H9 (cell line): ENCODE measurements at places on chromosomes 3 and 15. TPM values are rescaled to one million over a fixed set of nuclear protein-coding genes. Genes with fewer than 3 reads are reported as not detected.

MYH15 gene
- total RNA-seq = 0.07 and 0.13 TPM in 2 replicates

MESP2 gene
- 0.28 TPM in 1 of 2 replicates, not detected in the other for total RNA-seq

EOGT gene
- 30.5 and 34.7 TPM in 2 replicates for total RNA-seq

PP2D1 gene
- not detected in 2 replicates for total RNA-seq

ARL8B gene
- total RNA-seq = 29.0 and 30.6 TPM in 2 replicates

PARP14 gene
- 16.4 and 17.4 TPM in 2 replicates for total RNA-seq

ERC2 gene
- 15.4 and 15.5 TPM in 2 replicates for total RNA-seq

BCL6 gene
- 3.4 and 4.1 TPM in 2 replicates for total RNA-seq

CYP8B1 gene
- not detected in 2 replicates for total RNA-seq

DNA sequence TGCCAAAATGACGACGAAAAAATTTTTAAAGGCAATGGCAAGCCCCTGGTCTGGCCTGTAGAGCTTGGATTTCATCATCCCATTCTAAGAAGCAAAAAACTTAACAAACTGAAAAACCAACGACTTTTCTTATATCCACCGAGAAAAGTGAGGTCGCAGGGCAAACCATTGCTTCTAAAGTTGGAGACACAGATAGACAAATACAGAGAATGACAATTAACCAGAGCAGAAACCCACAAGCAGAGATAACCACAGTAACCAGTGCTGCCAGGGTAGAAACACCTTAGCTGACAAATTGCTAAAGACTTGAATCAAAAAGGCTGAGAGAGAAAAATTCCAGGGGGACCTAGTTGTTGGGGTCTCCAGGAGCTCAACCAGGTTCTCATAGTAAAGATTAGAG lies 386.5 kb upstream of the SGO1 start:
- no peaks in the 10 kb centered on the region for H3K4me1 ChIP-seq
- no peaks in the 10 kb centered on the region; the same call in 2 of the 3 replicates for H3K36me3 ChIP-seq
- no peak overlapping the region for H3K27ac ChIP-seq
- no peaks in the 10 kb centered on the region for H3K27me3 ChIP-seq

GRCh38 chr3:243356-243725 lies 46.8 kb downstream of the CHL1 start:
- H3K4me3 ChIP-seq = no peak overlapping the region
- DNase-seq = no peak
- no peaks in the 10 kb centered on the region for H3K36me3 ChIP-seq
- H3K27me3 ChIP-seq = no peaks in the 10 kb centered on the region
- H3K4me1 ChIP-seq = no peaks in the 10 kb centered on the region

DNA sequence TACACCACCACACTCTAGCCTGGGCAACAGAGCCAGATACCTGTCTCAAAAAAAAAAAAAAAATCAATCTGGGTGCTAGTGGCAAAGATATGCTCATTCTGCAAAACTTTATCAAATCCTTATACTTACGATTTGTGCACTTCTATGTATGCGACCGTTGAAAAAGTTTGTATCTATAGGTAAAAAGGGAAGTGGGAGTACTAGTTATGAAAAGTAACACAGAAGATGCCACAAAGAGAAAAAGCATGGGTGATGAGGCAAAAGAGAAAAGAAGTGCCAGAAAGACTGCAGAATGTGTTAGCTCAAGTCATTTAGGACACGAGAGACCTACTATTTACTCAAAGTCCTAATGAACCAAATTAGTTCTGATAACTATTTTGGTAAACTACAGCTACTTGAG lies 407.8 kb downstream of the SHQ1 start:
- no peaks in the 10 kb centered on the region for H3K27me3 ChIP-seq
- H3K4me1 ChIP-seq = peaks cover 11% of the 10 kb centered on the region
- H3K4me3 ChIP-seq = no peak overlapping the region
- peaks cover 22% of the 10 kb centered on the region for H3K36me3 ChIP-seq
- no peak overlapping the region for H3K27ac ChIP-seq

DNA sequence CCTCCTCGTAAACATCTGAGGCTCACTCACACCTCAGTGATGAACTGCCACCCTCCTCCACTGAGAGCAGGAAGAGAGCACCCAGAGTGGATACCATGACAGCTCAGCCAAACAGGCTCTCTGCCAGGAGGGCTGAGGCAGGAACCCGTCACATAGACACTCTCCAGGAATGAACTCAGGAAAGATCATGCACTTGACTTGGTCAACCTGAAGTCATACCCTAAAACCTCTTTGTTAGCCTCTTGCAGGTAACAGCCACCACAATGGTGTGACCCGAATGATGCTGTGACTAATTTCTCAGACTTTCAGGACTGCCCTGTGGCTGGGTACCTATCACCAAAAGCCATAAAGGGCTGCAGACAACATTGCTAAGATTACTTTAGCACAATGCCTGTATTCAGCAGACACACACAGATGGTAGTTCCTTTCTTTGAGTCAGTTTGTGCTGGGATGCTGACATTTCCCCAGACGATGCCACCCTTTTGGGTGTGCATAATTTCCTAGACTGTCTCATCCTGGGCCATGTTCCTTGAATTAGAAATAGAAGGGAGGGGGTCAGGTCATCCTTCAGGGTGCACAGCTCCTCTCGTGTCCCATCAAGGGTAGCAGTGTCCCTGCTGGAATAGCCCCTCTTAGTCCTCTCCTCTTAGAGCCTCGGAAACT lies 30.3 kb downstream of the CX3CR1 start:
- H3K4me1 ChIP-seq = no peaks in the 10 kb centered on the region
- no peaks in the 10 kb centered on the region for H3K27me3 ChIP-seq
- no peak overlapping the region for H3K27ac ChIP-seq
- H3K4me3 ChIP-seq = no peak overlapping the region
- no peaks in the 10 kb centered on the region for H3K36me3 ChIP-seq

GRCh38 chr3:142447301-142447851 lies 461 bp downstream of the XRN1 start:
- peaks cover 4% of the 10 kb centered on the region for H3K36me3 ChIP-seq
- H3K4me1 ChIP-seq = no peaks in the 10 kb centered on the region
- DNase-seq = no peak
- no peaks in the 10 kb centered on the region for H3K27me3 ChIP-seq
- H3K4me3 ChIP-seq = peak overlapping the region; percentile 99

- no peak overlapping the region for H3K27ac ChIP-seq
- no peaks in the 10 kb centered on the region for H3K27me3 ChIP-seq
- no peaks in the 10 kb centered on the region for H3K36me3 ChIP-seq
These were observed 49.1 kb downstream of the NR1D2 start for GRCh38 chr3:23994244-23994569.

DNA sequence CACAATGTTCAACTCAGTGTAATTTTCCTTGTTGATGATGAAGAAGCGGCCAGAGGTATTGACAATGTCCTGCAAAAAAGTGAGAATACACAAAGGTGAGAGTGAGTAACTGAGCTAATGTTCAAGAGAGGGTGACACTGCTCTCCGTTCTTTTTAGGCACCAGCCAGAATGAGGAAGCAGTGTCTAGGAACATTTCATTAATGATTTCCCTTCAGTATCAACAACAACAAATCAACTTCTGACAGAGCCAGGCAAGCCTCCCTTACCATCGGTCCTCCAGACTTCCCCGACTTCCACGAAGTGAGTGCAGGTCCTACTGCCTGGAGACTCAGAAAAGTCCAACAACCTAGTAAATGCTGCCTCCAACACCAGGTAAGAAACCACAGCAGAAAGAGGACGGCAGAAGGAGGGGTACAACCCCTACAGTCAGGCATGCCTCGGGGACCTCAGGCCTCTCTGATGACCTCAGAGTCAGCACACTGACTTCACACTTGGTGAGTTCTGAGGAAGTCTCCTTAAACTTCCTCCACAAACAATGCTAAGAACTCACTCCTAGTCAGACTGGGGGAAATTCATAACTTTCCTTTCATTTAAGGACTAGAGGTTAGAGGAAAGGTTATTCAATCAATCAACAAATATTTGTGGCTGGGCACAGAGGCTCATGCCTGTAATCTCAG lies 62.7 kb downstream of the NPTN start:
- H3K27ac ChIP-seq = no peak overlapping the region
- no peaks in the 10 kb centered on the region for H3K27me3 ChIP-seq
- no peak overlapping the region for H3K4me3 ChIP-seq
- peaks cover 11% of the 10 kb centered on the region; the same call in 2 of the 3 replicates for H3K36me3 ChIP-seq

GRCh38 chr3:56086355-56086754 lies 381.9 kb downstream of the ERC2 start:
- no peak for DNase-seq
- H3K27ac ChIP-seq = no peak overlapping the region
- no peaks in the 10 kb centered on the region for H3K4me1 ChIP-seq
- no peaks in the 10 kb centered on the region for H3K36me3 ChIP-seq
- H3K4me3 ChIP-seq = no peak overlapping the region

DNA sequence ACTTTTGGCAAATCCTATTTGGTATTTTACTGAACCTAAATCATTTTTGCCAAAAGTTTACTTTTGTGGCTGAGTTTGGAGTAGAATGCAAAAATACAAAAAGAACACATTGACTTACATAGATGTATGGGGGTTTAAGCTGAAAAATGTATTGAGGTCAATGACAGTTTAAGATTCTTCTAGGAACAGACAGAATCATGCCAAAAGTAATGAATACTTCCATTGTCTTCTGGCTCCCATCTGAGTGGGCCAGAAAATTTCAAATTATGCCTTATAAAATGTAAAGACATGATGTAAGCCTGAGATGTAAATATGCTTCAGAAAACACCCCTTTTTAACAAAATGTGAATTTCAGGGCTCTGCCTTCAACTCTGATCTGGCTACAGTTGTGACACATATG lies 375.1 kb upstream of the DPH6 start:
- H3K4me3 ChIP-seq = no peak overlapping the region
- H3K4me1 ChIP-seq = no peaks in the 10 kb centered on the region
- H3K27ac ChIP-seq = no peak overlapping the region
- no peaks in the 10 kb centered on the region; the same call in 2 of the 3 replicates for H3K36me3 ChIP-seq

- H3K4me3 ChIP-seq = no peak overlapping the region
- no peak overlapping the region for H3K27ac ChIP-seq
- no peak for DNase-seq
These were observed 305.3 kb downstream of the MAGI1 start for GRCh38 chr3:65733459-65733858.

DNA sequence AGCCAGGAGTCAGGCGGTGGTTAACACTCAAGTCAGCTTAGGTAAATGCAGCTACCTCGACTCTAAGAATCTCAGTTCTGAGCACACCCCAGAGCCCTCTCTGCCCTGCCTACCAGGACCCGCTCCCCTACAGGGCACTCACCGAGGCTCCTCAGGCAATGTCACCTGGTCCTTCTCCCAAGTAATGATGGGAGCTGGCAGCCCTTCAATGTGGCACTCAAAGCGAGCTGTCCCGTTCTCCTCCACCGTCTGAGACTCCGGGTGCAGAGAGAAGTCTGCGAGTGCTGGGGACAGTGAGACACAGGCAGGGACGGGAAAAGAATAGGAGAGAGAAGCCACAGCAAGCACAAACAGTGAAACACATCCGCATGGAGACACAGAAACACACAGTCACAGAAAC lies 12.7 kb downstream of the IGDCC4 start:
- H3K27ac ChIP-seq = no peak overlapping the region
- H3K36me3 ChIP-seq = peaks cover 21% of the 10 kb centered on the region
- peaks cover 10% of the 10 kb centered on the region; the same call in 1 of the 2 replicates for H3K4me1 ChIP-seq
- DNase-seq = no peak
- H3K27me3 ChIP-seq = no peaks in the 10 kb centered on the region

- no peak overlapping the region for H3K27ac ChIP-seq
- H3K4me1 ChIP-seq = no peaks in the 10 kb centered on the region
- no peaks in the 10 kb centered on the region; the same call in 2 of the 3 replicates for H3K36me3 ChIP-seq
- no peak for DNase-seq
These were observed 455.8 kb downstream of the GABRG3 start for GRCh38 chr15:27426805-27427204.

GRCh38 chr3:135652388-135652787 lies 313.1 kb upstream of the PPP2R3A start:
- no peaks in the 10 kb centered on the region for H3K27me3 ChIP-seq
- no peaks in the 10 kb centered on the region for H3K4me1 ChIP-seq
- DNase-seq = no peak
- no peak overlapping the region for H3K27ac ChIP-seq
- H3K4me3 ChIP-seq = no peak overlapping the region

DNA sequence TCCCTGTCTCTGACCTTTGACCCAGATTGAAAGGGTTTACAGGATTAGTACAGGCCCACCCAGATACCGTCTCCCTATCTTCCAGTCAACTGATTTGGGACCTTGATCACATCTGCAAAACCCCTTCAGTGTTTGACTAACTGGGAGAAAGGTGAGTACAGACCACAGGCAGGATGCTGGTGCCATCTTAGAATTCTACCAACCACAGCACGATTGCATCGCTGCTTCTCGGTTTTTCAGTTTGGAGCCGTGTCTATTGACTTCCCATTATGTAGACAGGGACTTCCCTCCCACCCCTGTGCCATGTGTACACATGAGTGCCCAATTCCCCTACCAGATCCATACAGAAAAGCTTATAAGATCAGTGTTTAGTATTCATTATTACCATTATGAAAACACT lies 6.6 kb upstream of the KLF13 start:
- no peaks in the 10 kb centered on the region; the same call in 2 of the 3 replicates for H3K36me3 ChIP-seq
- 0 out of 2 replicates have a peak, but pooled peaks cover 2% of the 10 kb centered on the region for H3K27me3 ChIP-seq
- DNase-seq = no peak
- no peaks in the 10 kb centered on the region; the same call in 1 of the 2 replicates for H3K4me1 ChIP-seq
- no peak overlapping the region for H3K27ac ChIP-seq
- no peak overlapping the region for H3K4me3 ChIP-seq

DNA sequence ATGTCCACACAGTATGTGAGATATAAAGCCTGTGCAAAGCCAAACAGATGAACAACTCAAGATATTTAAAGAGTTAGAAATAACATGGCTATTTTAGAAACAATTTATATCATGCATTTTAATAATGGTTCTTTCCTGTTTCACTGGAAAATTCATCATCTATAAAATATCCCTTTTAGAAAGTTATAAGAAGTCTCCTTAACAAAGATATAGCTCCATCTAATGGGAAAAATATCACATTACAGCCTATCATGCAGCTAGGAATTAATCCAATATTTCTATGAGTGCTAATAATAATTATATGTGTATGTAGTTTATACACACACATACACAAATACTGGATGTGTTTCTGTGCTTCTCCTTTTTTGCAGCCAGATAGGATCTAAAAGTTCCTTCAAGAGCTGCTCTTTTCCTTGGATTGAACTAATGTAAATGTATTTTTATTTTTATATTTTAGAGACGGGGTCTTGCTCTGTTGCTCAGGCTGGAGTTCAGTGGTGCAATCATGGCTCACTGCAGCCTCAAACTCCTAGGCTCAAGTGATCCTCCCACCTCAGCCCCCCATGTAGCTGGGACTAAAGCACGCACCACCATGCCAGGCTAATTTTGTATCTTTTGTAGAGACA lies 21.6 kb downstream of the RPL22L1 start:
- no peak for DNase-seq
- H3K27me3 ChIP-seq = no peaks in the 10 kb centered on the region
- 0 out of 2 replicates have a peak, but pooled peaks cover 4% of the 10 kb centered on the region for H3K36me3 ChIP-seq
- no peak overlapping the region for H3K27ac ChIP-seq
- H3K4me1 ChIP-seq = no peaks in the 10 kb centered on the region
- no peak overlapping the region for H3K4me3 ChIP-seq

- H3K4me1 ChIP-seq = no peaks in the 10 kb centered on the region
- no peaks in the 10 kb centered on the region for H3K36me3 ChIP-seq
- no peaks in the 10 kb centered on the region for H3K27me3 ChIP-seq
- H3K27ac ChIP-seq = no peak overlapping the region
These were observed 122.9 kb downstream of the NSUN3 start for GRCh38 chr3:94185753-94186152.

GRCh38 chr3:8756671-8757070 lies 12.7 kb downstream of the OXTR start:
- peak; percentile 28 for DNase-seq
- H3K36me3 ChIP-seq = no peaks in the 10 kb centered on the region
- no peak overlapping the region for H3K27ac ChIP-seq
- no peak overlapping the region for H3K4me3 ChIP-seq
- H3K4me1 ChIP-seq = no peaks in the 10 kb centered on the region

GRCh38 chr3:186492385-186492984 lies 51.7 kb downstream of the CRYGS start:
- H3K4me3 ChIP-seq = no peak overlapping the region; the same call in 2 of the 3 replicates
- H3K27me3 ChIP-seq = no peaks in the 10 kb centered on the region
- H3K36me3 ChIP-seq = no peaks in the 10 kb centered on the region; the same call in 1 of the 3 replicates
- DNase-seq = no peak
- no peaks in the 10 kb centered on the region for H3K4me1 ChIP-seq
